ENCODE measurements at places on chromosomes 12 and 14.

GRCh38 chr12:130992448-130992847, 38.7 kb downstream of the ADGRD1 start:
- DNase-seq: no peak

- DNase-seq: no peak
Observed at GRCh38 chr14:62015945-62016344, 253.7 kb downstream of the SNAPC1 start.

DNA sequence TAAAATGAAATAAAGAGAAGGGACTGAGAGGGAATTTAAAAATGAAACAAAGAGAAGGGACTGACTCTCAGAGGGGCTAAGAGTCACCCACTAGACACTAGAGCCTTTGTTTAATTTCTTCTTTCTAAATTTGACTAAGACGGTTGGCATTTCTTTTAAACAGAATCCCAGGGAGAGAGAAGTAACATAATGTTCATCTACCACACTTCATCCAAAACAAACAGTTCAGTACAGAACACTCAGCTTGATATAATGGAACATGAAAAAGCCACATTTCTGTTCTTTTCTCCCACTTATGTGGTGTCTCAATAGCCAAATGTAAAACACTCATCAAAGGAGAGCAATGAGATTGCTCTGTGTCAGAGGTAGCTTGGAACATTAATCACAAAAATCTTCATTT, 10.1 kb upstream of the NT5DC3 start:
- DNase-seq: no peak

- no peak for DNase-seq
Observed at GRCh38 chr14:74956280-74957072, 1.1 kb upstream of the PGF start.

- no peak for DNase-seq
Observed at GRCh38 chr14:46691819-46692218, 40.2 kb upstream of the RPL10L start.

DNA sequence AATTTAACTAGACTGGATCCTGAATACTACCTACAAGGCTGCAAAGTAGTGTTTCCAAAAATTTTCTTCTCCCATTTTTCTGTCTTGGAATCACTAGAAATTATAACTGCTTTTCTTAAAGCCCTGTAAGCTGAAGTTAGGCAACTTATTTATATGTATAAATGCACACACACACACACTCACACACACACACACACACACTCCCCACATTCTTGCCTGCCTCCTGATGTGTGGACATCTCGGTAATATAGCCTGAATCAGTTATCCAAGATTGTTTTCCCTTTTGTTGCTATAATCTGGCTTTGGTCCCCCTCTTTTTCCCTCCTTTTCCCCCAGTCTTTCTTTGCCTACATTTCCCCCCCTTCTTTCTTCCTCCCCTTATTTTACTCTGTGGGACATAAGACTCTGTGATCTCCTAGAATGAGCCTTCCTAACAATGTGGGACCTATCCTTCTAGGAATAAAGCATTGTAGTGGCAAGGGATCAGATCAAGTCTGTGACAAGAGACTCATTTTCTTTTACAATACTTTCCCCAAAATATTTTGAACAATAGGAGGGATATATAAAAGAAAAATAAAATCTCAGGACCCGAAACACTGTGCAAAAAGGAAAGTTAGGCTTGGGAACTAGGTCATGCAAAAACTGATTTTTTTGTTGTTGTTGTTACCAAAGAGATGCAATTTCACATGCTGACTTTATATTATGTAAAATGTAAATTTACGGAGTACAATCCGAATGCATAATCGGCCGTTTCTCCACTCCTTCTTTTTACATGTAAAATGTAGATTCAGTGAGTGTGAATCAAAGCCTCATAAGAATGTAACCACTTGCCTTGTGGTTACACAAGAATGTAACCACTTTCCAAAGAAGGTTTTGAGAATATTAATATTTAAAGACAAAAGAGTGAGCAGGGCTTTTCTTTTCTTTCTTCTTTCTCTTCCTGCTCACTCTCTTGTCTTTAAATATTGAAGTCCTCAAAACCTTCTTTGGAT, 26.3 kb upstream of the CD69 start:
- DNase-seq: no peak

DNA sequence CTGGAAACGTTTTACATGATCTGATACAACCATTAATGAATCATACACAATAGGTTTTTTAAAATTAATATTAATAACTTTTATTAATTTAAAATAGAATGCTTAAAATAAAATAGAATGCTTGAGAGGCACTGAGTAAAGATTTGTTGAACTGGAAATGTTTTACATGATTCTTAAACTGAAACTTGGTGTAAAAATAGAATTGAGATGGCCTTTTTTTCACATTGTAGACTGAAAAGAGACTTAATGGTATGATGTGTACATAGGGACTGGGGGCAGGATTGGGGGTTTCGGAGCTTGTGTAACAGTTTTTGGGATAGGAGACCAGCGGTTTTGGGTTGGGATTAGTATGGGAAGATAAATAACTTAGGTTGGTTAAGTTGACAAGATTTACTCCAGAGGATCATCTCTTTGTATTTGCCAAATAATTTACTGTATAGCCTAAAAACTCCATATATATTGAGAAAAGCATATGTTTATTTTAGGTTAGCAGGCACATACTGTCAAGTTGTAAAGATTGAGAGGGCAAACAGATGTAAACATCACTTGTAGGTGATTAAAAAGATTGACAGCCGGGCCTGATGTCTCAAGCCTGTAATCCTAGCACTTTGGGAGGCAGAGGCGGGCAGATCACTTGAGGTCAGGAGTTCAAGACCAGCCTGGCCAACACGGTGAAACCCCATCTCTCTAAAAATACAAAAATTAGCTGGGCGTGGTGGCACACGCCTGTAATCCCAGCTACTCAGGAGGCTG, 2.0 kb upstream of the ZNF410 start:
- no peak for DNase-seq

DNA sequence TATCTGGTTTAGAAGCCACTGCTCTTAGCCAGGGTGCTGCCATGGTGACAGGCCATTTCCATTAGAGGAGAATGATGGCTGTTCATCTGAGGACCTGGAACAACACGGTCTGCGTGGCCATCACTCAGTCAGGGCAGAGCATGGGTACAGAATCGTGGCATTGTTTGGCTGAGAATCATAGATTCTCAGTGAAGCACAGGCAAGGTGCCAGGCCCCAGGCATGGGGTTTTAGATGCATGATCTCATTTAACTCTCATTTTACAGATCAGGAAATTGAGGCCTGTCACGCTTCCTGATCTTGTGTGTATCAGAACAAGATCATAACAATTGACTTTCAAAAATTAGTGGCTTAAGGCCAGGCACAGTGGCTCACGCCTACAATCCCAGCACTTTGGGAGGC, 26.8 kb upstream of the IRF2BPL start:
- no peak for DNase-seq

- peak; percentile 31 for DNase-seq
Observed at GRCh38 chr14:21098076-21098891, at the start of gene ZNF219. TSS of gene ZNF219 (minus strand) at chr14:21098655. CDS start at chr14:21093591, 5,064 bp downstream.

DNA sequence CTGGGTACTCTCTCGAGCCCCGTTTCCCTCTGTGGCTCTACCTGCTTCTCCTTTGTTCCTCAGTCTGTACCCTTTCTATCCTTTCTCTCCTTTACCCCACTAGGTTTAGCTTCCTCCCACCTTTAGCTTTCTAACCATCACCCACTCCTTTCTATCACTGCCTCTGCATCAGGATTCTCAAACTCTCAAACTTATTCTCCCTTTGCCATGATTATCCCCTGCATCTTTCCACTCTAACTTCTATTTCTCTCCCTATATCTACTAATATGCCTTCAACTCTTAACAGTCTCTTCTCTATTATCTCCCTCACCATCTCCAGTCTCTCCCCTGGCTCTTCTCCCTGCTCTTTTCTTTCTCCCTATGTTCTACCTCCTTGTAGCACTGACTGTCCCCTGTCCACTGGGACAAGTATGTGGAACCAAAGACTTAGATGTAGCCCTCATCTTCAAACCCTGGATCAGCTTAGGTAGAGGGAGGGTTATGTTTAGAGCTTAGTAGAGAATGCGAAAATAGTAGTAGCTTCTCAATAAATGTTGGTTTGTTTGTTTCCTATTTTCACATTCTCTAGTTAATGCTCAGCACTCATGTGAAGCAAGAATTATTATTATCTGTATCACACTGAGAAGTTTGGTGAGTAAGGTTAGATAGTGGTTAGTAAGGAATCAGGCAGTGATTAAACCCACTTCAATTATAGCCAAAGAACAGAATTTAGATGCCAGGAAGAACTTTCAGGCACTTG, 3.4 kb downstream of the GDF11 start:
- DNase-seq: no peak

DNA sequence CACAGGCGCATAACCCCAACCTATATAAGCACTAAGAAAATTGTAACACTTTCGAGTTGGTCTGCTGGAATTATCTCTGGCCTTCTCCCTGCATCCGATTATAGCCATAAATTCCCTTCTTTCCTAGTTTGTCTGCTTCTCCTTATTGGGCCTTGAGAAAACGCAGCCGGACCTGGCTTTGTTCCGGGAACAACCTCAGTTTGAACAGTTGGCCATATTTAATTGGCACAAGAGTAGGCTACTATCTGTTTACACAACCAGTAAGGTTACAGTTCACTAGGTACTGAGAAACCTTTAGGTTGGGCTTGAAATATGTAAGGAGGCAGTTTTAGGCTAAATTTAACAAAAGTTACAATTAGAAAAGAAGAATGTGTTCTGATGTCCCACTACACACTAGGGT, 176.1 kb downstream of the IPO8 start:
- peak; percentile 86 for DNase-seq

DNA sequence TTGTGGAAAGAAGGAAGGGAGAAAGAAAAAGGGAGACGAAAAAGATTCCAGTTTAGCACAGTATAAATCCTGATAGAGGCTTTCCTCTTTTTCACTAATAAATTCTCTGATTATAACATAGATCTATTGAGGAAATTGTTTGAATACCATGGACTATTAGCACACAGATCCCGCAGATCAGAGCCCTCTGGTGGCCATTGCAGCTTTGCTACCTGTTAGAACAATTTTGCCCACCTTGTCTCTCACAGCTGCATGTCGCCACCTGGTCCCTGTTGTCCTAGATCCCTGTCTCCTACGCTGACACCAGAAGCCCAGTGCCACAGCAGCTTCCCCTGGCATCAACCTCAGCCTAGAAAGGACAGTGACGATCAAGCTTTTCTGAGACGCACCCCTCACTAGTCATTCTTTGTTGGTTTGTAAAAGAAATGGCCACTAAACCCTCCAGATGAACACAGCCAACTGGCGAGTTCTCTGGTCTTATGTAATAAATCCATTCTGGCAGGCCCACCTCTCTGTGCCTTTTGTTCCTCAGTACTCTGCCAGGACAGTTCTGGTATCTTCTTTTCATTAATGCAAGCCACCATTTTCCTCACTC, 9.9 kb downstream of the GPHB5 start:
- DNase-seq: peak; percentile 38

- DNase-seq: peak; percentile 37
Observed at GRCh38 chr12:40697566-40698259, 5.5 kb downstream of the CNTN1 start.

- DNase-seq: no peak
Observed at GRCh38 chr12:65496617-65497016, 218.1 kb downstream of the MSRB3 start.

- DNase-seq: no peak
Observed at GRCh38 chr12:57522887-57523705, 472 bp downstream of the MBD6 start.

DNA sequence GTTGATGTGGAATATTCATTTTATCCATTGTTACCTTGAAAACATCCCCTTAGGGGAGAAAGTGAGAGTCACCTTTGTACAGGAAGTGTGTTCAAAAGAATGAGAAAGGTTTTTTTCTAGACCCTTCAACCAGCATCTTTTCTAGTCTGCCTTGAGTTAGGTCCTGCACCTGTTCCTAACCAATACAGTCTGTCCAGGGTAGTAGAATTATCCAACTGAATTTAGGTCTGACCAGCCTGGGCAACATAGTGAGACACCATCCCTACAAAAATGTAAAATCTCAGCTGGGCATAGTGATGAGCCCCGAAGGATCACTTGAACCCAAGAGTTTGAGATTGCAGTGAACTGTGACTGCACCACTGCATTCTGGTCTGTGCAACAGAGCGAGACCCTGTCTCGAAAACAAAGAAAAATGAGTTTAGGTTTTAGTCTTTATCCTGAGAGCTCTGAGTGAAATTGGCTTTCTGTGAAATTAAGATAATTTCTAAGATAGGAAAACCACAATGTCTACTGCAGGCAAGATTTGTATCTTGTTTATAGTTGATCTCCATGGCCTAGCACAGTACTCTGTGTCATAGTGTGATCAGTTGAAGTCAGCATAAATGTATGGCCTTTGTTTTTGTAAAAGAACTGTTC, 25.2 kb downstream of the ARHGAP5 start:
- DNase-seq: no peak

DNA sequence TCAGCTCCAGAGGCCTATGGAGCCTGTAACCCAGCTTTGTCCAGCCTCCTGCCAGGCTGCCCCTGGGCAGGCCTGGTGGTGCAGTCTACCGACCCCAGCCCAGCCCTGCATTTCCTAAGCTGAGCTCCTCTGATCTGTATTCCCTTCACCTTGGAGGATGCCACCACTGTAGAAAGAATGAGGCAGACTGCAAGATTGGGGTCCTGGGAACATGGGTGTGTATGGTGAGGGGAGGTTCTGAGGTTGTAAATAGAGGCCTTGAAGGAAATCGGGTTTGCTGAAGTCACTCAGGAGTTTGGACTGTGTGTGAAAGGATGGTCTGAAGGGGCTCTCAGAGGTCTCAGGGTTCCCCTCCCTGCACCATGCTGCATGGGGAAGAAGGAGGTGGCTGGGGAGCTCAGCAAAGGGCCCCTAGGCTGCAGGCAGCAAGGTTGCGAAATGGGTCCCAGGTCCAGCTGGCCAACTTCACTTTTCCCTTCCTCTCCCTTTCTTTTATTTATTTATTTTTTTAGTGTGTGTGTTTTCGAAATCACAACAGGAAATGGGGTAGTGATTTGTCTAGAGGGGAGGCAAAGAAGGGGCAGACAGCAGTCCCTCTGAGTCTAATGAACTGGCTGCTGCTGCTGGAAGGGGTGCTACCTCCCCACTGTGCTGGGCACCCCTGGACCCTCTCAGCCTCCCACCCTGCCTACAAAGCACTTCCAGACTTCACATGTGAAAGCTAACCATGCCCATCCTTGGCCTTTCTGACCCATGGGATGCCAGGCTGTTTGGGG, 1.2 kb upstream of the LRP1-AS start:
- DNase-seq: no peak

- DNase-seq: no peak
Observed at GRCh38 chr12:108827941-108828340, 29.4 kb downstream of the SSH1 start.

DNA sequence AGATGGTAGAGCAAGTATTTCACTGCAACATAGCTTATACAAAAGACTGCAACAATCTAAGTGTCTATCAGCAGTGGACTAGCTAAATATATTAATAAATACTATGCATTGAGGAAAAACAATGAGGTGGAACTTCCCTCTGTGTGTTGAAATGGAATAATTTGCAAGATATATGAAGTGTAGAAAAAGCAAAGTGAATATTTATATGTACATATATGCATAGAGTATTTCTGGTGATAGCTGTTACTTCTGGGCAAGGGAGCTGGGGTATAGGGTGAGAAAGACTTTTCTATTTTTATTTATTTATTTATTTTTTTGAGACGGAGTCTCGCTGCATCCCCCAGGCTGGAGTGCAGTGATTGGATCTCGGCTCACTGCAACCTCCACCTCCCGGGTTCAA, 33.9 kb downstream of the DNAL1 start:
- DNase-seq: no peak

All from SHP77 treated with DMSO at 0.1 percent for 48 hours (cell line).